GDM1 (cell line): ENCODE measurements at places on chromosomes 4 and X.

DNA sequence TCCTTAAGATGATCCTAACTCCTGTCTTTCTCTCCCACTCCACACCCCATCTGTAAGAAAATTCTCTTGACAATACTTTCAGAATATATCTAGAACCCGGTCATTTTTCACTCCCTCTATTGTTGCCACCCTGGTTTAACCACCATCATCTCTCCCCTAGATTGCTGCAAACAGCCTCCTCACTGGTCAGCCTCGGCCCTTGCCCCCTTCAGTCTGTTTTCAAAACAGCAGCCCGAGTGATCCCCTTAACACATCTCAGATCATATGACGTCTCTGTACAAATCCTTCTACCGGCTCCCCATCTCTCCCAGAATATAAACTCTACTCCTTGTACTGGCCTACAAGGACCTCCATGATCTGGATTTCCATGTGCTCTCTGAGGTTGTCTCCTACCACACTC lies 35.2 kb upstream of the F9 start:
- no peak for DNase-seq

DNA sequence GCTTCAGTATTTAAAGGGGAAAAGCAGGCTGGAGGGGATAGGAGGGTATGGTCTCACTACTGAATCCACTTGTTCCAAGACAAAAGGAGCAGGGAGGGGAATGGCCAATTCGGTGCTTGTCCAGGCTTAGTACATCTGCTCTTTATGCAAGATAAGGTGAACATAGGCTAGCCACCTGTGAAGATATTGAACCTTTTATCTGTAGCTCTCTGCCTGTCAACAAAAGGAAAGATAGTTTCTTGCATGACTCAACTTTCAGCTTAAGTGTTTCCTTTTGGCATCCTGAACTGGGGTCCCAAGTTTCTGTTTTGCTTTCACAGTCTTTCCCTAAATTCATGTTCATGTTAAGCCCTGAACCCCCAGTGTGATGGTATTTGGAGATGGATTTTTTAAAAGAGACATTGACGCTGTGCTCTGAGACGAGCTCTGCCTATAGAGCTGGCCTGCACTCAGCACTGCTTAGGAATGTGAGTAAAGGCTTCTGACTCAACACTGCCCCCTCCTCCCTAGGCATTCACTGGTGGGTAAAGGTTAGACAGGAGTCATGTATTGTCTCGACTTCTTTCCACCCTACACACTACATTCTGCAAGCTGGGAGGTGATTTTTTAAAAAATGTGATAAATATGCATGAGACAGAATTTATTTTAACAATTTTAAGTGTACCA lies 28.2 kb downstream of the FAM149A start:
- no peak for DNase-seq

GRCh38 chr4:38672074-38672396 lies 8.0 kb downstream of the KLF3 start:
- DNase-seq = no peak

DNA sequence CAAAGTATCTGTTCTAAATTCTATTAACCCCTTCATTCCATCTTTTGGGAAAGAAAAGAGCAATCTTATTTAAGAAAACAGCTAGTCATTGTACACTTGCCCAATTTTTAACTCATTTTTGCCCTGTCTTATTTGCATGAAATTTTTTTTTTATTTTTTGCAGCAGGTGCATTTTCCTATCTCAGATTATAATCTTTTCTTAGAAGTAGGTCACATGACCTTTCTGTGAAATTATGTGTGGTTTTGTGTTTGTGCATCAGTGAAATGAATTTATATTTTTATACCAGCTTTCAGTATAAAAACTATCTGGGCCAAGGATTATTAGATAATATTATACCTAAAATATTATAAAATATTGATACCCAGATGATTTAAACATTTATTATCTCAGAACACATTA lies 145.6 kb downstream of the INPP4B start:
- no peak for DNase-seq

DNA sequence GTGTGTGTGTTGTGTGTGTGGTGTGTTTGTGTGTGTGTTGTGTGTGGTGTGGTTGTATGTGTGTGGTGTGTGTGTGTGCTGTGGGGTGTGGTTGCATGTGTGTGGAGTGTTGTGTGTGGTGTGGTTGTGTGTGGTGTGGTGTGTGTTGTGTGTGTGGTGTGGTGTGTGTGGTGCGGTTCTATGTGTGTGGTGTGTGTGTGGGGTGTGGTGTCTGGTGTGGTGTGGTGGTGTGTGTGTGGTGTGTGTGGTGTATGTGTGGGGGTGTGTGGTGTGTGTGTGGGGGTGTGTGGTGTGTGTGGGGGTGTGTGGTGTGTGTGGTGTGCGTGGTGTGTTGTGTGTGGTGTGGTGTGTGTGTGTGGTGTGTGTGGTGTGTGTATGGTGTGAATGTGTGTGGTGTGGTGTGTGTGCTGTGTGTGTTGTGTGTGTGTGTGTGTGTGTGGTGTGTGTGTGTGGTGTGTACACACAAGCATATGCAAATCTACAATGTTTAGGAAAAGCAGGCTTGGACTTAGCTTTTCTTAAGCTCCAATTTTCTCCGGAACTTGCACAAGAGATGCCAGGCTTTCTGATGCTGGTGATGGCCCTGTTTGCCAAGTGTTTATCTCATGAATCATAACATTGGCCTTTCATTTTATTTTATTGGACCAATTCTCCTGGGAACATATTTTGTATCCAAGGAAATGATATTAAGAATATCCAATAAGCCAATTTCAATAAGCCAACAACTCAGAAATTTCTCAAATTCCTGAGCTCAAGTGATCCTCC lies 148.7 kb downstream of the SPATA18 start:
- DNase-seq = no peak

GRCh38 chr4:186404562-186405134 lies 138.7 kb downstream of the F11 start:
- no peak for DNase-seq

DNA sequence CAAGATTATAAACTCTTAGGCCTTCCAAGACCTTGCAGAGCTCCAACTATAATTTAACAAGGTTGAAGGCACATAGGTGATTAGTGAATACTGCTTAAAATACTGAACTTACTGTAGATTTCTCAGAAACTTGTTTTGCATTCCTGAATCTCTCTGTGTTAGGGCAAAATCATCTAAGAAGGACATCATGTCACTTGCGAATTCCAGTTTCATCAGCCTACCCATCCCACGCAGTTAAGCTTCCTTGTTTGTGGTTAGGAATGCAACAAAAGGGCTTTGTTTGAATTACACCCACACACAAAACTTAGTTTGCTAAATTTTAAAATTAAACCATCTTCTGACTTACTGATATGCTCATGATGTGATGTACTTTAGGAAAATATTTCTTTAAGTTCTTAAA lies 174.0 kb downstream of the SOWAHB start:
- no peak for DNase-seq

DNA sequence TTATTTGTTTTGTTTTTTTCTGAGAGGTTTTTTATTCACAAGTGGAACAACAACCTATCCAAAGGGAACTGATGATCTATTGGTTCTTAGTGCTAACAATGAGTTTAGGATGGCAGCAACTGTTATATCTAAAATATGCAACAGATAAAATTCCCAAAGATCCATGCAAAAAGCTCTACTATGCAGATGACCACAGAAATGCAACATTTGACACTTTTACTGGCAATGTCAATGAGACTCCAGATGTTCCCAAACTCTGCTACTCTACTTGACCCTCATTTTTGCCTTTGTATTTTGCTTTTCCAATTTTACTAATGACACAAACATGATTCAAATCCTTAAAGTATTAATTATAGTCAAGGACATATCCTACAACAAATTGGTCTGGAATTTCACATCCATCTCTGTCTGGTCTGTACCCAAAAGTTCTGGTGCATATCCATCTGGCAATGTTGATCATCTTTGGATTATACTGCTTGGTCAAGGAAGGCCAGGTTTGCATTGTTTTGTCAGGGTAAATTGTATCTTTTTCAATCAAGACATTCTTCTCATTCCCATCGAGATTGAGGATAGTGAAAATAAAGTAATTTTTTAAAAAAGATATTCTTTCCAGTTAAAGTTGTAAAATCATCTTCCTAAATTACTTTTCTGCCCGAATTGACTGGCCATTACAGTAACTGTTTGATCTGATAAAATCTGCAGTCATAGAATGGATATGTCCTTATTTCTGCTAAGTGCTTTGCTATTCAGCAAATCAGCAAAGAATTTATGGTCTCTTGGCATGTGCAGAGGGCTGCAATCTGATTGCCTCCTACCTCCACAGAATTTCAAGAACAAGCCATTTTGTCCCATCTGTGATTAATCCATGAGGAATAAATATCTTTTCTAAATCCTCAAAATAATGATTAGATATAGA lies 73.6 kb downstream of the FGFBP1 start:
- DNase-seq = no peak

DNA sequence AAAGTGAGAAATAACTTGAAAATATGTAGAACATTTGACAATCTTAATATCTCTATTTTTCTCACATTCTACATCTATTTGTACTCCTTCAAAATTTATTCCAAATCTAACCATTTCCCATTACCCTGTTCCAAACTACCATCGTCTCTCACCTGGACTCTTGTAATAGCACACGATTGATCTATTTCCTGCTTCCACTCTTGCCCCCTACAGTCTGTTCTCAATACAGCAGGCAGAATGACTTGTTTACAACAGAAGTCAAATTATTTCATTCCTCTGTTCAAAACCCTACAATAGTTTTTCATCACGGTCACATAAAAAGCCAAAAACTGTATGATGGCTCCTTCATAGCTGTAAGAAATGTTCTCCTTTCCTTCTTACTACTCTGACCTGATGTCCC lies 21.1 kb upstream of the LUZP4 start:
- DNase-seq = no peak

GRCh38 chrX:153765138-153766079 lies 1.4 kb downstream of the PLXNB3 start:
- DNase-seq = no peak
